ENCODE measurements at places on chromosomes 7 and 10.

- DNase-seq, result no peak
Observed at GRCh38 chr7:73896454-73896853, 35.5 kb downstream of the TMEM270 start.

GRCh38 chr10:86728056-86728455 is 28.4 kb upstream of the BMPR1A start:
- no peak for DNase-seq

- no peak for DNase-seq
Observed at GRCh38 chr7:64873517-64873916, 29.6 kb upstream of the ZNF273 start.

DNA sequence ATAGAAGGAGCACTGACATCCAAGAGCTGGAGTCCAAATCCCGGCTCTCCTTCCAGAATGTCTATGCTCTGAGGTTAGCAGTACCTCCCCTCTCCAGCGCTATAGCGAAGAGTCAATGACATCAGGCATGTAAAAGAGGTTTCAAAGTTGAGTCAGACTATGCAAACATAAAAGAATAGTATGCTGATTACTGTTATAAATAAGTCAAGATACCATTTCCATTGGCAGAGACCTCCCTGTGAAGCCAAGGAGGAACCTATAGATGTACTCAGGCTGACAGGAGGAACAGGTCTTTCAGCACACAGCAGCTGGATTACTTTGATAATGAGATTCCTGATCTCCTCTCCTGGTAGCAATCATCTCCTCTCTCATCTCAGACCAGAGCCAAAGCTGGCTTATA is 103.9 kb upstream of the EFCAB10 start:
- DNase-seq, result no peak

DNA sequence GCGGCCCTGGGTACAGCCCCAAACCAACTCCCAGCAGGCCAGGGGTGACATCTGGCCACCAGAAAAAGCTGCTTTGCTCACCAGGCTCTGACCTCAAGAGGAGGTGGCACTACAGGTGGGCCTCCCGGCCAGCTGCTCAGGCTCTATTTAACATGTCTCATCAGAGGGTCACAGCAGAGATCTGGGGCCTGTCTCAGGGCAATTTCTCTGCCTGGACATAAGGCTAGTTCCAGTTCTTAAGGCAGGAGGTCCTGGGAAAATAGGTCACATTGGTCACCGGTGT is 88.6 kb downstream of the GFRA1 start:
- DNase-seq, result no peak

GRCh38 chr10:124685261-124685660 is 58.9 kb downstream of the FAM53B start:
- DNase-seq, result no peak

GRCh38 chr10:35726846-35727245 is 84.8 kb upstream of the FZD8 start:
- peak; percentile 31 for DNase-seq

DNA sequence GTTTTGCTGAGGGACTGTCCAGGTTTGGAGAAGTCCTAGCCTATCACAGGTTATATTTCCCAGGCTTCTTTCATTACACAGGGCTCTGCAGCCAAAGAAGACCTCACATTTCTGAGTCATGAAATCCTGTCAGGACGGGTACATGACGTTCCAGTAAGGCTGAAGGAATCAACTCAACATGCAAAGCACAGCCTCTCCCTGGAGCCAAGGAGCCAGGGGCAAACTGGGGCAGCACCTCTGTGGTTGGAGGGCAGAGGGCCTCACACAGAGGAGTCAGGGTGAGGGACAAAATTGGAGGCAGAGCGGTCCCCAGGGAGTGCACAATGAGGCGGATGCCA is 116.3 kb upstream of the GDF10 start:
- no peak for DNase-seq

- DNase-seq, result no peak
Observed at GRCh38 chr10:26544932-26545331, 106.8 kb downstream of the APBB1IP start.

- DNase-seq, result no peak
Observed at GRCh38 chr10:33506838-33507661, 172.6 kb upstream of the NRP1 start.

DNA sequence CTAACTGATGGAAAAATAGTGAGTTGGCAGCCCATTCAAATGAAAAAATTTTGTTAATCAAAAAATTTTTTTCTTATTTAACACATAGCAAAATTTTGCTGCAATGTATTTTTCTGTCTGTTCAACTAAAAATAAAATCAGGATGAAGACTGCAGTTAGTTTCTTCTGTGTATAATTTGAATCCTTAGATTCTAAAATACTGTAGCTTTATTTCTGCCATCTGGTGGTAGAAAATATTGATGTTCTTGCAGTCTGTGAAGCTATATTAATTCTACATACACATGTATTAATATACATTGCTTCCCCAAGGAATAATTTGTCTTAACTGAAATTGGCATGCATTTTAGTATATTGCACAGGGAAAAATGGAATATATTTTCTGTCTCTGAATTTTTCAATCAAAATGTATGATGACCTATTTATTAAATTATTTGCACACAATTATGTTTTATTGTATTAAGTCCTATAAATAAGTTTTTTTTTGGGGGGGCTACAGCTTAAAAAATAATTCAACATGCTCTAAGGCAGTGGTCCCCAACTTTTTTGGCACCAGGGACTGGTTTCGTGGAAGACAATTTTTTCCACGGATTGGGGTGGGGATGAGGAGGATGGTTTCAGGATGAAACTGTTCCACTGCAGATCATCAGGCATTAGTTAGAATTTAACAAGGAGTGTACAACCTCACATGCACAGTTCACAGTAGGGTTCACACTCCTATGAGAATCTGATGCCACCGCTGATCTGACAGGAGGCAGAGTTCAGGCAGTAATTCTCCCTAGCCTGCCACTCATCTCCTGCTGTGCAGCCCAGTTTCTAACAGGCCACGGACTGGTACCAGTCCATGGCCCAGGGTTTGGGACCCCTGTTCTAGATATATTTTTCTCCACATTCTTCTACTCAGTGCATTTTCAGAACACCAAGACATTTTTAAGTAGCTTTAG is 119.4 kb downstream of the GNAT3 start:
- DNase-seq, result peak; percentile 23

DNA sequence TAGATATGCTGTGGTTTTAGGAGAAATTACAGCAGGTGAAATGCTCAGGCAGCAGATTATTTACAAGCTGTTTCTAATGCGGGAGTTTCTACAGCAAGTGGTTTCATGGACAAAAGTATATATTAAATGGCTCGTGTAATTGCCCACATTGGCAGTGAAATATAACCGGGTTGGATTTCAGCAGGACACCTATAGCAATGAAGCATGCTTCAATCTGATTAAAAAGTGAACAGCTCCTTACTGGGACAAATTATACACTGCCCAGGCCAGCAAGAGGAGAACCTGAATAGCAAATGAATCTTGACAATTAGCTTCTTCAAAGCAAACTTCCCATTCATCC is 35.2 kb upstream of the LYZL1 start:
- no peak for DNase-seq

- DNase-seq, result no peak
Observed at GRCh38 chr7:108329514-108329913, 126.7 kb downstream of the NRCAM start.

GRCh38 chr7:69696054-69696591 is 97.8 kb downstream of the AUTS2 start:
- DNase-seq, result no peak

GRCh38 chr7:100582041-100582579 is 3.8 kb downstream of the LRCH4 start:
- no peak for DNase-seq

DNA sequence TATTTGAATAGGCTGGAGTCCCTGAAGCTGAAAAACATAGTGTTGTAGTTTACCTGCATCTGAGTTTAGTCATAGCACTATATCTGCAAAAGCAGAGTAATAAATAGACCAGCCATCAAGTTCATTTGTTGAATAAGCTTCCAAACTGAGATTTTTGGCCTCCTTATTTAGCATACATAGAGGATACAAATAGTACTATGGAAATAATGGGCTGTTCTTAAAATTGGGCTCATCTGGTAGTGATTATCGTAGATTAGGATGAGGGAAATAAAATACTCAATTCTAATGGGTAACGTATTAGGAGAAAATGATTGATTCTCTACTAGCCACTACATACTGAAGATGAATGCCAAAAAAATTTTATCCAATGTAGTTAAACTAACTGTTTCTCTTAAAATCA is 41.4 kb upstream of the TMEM196 start:
- peak; percentile 34 for DNase-seq

DNA sequence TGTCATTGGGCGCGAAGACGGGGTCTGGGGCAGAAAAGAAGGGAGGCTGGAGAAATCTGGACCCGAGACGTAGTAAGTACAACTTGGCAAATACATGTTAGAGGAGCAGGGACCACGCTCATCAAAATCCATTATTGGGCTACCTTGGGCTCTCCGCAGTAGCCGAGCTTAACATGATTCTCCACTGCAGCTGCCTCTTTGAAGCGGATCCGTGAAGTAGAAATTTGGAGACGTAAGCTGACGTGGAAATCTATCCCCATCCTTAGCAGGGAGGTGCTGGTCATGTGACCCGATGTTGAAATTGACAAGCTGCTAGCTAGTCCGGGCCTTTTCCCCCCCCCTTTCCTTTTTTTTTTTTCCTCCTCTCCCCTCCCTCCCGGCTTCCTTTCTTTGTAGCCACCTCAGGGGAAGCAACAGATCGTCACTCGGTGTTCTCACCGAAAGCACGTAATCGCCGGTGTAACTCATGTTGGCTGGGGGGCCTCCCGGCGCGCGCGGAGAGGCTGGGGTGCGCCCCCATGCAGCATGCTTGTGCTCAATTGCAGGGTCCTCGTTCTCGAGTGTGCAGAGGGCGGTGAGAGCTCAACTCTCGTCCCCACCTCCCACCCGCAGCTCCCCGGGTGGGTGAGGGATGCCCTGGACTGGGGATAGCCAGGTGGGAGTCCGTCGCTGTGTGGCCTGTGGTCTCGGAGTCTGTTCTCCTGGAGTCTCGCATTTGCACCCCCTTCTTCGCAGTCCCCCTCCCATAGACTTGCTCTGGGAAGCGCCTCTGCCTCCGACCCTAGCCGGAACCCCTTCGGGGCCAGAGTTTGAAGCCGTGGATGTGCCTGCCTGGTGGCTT is at the start of gene HOXA11:
HOXA11 (minus strand) TSS at position 220 of the 841 bp plus-strand sequence; CDS start at position 132, 88 bp downstream.
- DNase-seq, result peak; percentile 87
